ENCODE measurements at places on chromosomes 1 and 21.

DNA sequence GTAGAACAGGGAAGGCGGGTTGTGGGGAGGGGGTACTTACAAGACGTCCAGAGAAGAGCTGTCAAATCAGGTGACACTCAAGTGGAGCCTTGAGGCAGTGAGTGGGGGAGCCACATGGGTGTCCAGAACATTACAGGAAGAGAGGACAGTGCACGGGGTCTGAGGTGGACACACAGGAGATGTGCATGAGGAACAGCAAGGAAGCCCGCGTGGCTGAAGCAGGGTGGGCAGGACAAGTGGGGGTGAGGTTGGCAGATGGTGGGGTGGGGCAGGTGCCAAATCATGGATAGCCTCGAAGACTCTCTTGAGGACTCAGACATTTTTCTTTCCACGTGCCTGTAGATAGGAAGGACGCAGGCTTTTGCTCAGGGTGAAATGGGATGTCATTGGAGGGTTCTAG lies 921 bp downstream of the SMPDL3B start:
- no peak for DNase-seq

GRCh38 chr1:38489844-38490270 lies 369.7 kb downstream of the RRAGC start:
- no peak for DNase-seq

- DNase-seq = no peak
Measured at GRCh38 chr1:155773221-155773620, 83.8 kb downstream of the GON4L start.

DNA sequence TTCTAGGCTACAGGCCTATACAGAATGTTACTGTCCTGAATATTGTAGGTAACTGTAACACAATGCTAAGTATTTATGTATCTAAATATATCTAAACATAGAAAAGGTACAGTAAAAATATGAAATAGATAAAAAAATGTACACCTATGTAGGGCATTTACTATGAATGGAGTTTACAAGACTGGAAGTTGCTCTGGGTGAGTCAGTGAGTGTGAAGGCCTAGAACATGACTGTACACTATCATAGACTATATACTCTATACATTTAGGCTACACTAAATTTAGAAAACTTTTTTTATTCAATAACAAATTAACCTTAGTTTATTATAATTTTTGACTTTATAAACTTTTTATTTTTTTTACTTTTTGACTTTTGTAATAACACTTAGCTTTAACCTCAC lies 136.9 kb downstream of the DUSP10 start:
- DNase-seq = no peak

GRCh38 chr1:201429736-201430501 lies 8.4 kb upstream of the TNNI1 start:
- no peak for DNase-seq

GRCh38 chr1:157969697-157970485 lies 23.6 kb upstream of the KIRREL1 start:
- no peak for DNase-seq

GRCh38 chr1:46616277-46617107 lies at the start of gene MOB3C:
Gene MOB3C (minus strand): TSS chr1:46616811. CDS start chr1:46613321, 3,490 bp downstream.
- no peak for DNase-seq

GRCh38 chr1:202159534-202160371 lies 649 bp downstream of the PTPN7 start:
- no peak for DNase-seq

- DNase-seq = no peak
Measured at GRCh38 chr1:102566182-102566581, 542.1 kb downstream of the COL11A1 start.

DNA sequence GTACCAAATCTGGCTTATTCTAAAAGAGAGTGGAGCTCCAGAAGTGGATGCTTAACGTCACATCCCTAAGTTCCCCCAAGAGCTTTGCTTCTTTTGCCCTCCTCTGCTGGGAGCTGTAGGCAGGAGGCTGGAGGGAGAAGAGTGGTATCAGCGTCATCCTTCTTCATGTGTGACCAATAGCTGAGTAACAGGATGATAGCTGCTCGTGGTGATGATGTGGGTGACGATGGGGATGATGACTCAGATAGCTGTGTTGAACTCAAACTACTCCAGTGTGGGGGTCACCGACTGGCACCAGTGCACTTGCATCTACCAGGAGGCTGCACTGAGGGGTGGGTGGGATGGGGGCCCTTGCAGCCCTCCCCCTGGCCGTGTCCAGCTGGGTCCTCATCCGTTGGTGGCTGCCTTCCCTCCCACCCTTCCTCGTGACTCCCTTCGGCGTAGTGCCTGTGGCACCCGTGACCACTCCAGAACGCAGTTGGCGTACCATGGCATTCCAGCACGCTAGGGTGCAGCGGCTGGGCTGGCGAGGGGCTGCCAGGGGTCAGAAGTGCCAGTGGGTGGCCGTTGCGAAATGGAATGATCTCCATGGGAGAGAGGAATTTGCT lies 1.1 kb downstream of the IGFN1 start:
- no peak for DNase-seq

GRCh38 chr1:113326976-113327375 lies 63.3 kb upstream of the MAGI3 start:
- no peak for DNase-seq

GRCh38 chr1:147272042-147272441 lies 29.6 kb downstream of the CHD1L start:
- DNase-seq = no peak

DNA sequence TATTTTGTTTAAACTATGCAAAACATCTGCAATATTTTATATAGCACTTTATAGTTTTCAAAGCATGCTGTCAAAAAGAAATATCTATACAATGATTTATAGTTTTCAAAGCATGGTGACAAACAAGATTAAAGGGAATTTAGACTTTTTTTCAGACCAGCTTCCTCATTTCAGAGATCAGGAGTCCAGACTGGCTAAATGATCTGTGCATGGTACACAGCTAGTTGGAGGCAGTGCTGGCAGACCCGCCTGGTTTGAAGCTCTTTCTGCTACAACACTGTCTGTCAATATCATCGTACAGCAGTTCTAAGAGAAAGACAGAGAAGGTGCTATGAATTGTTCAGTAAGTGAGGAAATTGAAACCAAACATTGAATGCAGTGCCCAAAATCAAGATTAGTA lies 479.0 kb downstream of the PTBP2 start:
- DNase-seq = no peak

GRCh38 chr1:29767769-29768425 lies 531.6 kb downstream of the PTPRU start:
- DNase-seq = no peak

DNA sequence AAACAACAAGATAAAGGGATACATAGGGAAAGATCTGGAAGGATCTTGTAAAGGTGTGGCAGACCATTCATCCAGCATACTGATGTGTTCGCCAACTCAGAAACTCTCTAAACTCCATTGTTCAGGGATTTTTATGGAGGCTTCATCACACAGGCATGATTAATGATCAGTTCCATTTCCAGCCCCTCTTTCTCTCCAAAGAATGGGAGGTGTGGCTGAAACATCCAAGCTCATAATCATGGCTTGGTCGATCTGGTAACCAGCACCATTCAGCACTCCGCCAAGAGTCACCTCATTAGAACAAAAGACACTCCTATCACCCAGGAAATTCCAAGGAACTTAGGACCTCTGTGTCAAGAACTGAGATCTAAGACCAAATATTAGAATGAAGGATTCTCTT lies 180.6 kb upstream of the RNPC3 start:
- no peak for DNase-seq

- DNase-seq = no peak
Measured at GRCh38 chr1:15684468-15685291, 560 bp downstream of the PLEKHM2 start.

- no peak for DNase-seq
Measured at GRCh38 chr1:55153031-55153430, 62.1 kb downstream of the USP24 start.

GRCh38 chr1:86183810-86184209 lies 27.2 kb upstream of the COL24A1 start:
- DNase-seq = no peak

- no peak for DNase-seq
Measured at GRCh38 chr1:230401763-230402294, 24.3 kb downstream of the PGBD5 start.

- no peak for DNase-seq
Measured at GRCh38 chr1:159261721-159262494, 40.2 kb upstream of the FCER1A start.

GRCh38 chr1:186983327-186983726 lies 154.6 kb downstream of the PLA2G4A start:
- DNase-seq = no peak

- DNase-seq = no peak
Measured at GRCh38 chr1:208162903-208163302, 81.3 kb downstream of the PLXNA2 start.

- no peak for DNase-seq
Measured at GRCh38 chr1:179055937-179056336, 25.9 kb upstream of the TOR3A start.

DNA sequence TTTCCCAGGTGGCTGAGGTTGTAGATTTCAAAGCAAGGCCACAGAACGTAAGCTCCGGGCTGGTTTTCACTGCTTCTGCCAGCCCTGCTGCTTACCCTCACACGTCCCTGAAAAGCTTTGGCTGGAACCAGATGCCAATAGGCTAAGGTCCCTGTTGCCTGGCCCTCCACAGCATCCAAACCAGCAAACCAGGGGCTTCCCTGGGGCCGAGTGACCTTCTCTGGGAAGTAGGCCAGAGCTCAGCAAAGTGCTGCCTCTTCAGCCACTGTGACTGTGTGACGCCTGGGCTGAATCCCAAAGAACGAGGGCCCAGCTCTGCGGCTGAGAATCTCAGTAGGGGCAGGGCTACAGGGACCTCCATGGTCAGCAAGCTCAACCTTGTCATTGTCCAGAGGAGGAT lies 28.9 kb upstream of the RBM15 start:
- no peak for DNase-seq

DNA sequence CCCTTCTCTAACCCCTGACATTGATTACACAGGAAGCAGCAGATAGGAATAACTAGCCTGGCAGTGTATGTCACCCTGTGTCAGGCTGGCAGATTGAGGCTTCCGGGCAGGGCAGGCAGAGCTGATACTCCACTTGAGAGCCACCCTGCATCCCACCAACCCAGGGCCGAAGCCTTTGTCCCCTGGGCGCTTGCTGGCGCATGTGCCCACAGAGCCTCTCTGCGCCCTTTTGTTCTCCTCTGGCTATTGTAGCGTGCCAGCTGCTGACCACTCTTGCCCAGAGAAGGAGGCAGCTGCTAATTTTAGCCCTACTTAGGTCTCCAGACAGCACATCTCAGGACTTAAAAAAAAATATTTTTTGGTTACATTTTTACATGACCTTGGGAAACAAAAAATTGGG lies 304.9 kb downstream of the HHAT start:
- DNase-seq = peak; percentile 75

- no peak for DNase-seq
Measured at GRCh38 chr1:16608838-16609560, 4.4 kb downstream of the NBPF1 start.
